ENCODE measurements at places on chromosomes 2 and 18. TPM values are rescaled to one million over a fixed set of nuclear protein-coding genes. Genes with fewer than 3 reads are reported as not detected.

The EGR4 gene
- not detected for total RNA-seq

The ERICH2 gene
- total RNA-seq = 5.2 TPM

The ALPI gene
- total RNA-seq = not detected

The NETO1 gene
- not detected for total RNA-seq

The STK17B gene
- 19.3 TPM for total RNA-seq

The BIRC6 gene
- total RNA-seq = 76.4 TPM

The HNMT gene
- 67.5 TPM for total RNA-seq

The IL1A gene
- total RNA-seq = 2.5 TPM

DNA sequence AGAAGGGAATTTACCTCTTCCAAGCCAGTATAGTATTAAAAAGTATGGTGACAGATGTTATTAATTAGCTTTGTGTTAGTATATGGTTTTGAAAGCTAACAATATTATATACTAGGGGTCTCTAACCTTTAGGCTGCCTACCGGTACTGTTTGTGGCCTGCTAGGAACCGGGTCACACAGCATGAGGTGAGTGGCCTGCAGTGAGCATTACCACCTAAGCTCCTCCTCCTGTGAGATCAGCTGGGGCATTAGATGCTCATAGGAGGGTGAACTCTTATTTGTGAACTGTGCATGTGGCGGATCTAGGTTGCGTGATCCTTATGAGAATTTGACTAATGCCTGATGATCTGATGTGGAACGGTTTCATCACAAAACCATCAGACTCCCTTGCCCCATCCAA lies 583.4 kb upstream of the CDH2 start:
- DNase-seq = no peak

- DNase-seq = peak; percentile 51
Observed at GRCh38 chr2:114661971-114662939, 219.8 kb downstream of the DPP10 start.

DNA sequence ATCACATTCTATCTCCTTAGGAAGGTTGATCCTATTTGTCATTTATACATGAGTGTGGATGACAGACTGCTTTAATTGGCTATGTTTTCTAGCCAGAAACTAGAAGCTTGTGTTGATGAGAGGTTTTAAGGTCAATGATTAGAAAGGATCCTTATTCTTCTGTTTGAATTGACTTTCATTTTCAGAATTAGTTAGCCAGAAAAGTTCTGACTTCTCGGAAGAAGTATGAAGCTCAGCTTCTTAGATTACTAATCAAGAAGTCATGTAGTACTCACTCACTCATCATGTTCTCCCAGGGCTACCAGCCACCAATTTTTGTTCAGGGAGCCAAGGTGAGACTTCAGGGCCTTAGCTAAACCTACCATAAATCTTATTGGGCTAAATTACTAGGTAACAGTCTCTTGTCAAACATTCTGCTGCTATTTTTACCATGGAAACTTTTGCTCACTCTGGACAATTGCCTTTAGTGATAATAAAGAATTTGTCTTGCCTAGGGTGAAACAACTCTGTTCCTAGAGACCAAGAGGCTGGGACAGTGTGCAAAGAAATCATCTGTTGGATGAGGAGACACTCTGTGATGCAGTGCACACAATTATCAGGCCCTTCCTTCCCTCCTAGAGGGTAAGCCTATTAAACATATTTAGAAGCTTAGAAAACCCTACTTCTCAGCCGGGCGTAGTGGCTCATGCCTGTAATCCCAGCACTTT lies 111.6 kb upstream of the DNMT3A start:
- DNase-seq = no peak

DNA sequence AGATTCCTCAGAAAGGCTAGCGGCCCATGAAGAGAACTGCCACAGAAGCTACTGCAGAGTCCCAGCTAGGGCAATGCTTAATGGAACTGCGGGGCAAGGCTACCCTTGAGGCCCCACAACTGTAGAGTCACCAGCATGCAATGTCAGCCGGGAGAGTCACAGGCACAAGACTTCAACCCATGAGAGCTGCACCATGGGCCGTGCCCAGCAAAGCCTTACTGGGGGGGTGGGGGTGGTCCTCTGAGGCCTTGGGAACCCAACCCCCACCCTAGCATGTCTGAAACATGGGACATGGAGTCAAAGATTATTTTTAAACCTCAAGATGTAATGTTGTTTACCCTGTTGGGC lies 20.2 kb downstream of the DPP4 start:
- peak; percentile 1 for DNase-seq

GRCh38 chr2:74540291-74540690 lies 10.6 kb downstream of the HTRA2 start:
- no peak for DNase-seq

- DNase-seq = peak; percentile 32
Observed at GRCh38 chr2:112582314-112582746, 2.1 kb upstream of the CHCHD5 start.

DNA sequence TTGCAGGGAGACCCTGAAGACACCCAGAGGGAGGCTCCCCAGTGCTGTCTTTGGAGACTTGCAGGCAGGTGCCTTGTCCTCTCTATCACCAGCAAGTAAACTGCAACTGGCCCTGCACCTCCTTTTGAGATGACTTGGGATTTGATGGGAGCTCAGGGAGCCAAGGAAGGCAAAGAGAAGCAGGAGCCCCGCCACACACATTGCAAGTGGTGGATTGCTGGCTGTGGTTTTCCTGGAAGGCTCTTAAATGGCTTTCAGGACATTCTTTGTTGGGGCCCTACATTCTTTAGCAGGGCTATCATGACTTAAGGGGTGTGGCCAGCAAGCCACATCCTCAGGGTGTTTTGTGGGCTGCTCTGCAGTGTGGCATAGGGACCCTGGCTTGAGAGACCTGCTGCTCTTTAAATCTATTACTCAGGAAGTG lies 39.9 kb upstream of the CDC42EP3 start:
- DNase-seq = no peak

DNA sequence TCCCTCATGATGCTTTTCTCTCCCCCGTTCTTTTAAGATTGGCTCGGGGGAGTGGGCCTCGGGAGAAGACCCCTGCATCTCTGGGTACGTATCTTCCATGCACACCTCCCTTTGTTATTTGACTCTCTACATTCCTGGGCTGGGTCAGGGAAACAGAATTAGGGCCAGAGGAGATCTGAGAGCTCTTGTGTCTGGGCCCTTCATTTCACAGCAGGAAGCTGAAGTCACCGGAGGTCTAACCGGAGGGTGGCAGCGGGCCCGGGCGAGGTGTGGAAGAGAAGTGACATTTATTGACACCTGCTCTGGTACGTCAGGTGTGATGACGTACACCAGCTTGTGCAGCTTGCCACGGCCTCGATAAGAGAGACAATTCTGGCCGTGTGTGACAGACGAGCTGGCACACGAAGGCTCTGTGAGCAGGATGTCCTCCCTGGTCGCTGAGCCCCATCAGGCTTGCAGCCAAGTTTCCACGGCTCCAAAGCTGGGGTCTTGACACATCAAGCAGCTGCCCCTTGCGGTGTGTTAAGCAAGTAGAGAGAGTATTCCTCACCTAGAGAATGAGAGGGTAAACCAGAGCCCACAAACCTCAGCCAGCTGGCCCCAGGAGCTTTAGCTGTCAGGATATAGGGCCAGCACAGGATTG lies 30.4 kb downstream of the TOGARAM2 start:
- DNase-seq = peak; percentile 89

GRCh38 chr2:143146815-143147530 lies 17.8 kb downstream of the ARHGAP15 start:
- DNase-seq = no peak

- peak; percentile 91 for DNase-seq
Observed at GRCh38 chr2:74740741-74741431, 86.8 kb downstream of the SEMA4F start.

DNA sequence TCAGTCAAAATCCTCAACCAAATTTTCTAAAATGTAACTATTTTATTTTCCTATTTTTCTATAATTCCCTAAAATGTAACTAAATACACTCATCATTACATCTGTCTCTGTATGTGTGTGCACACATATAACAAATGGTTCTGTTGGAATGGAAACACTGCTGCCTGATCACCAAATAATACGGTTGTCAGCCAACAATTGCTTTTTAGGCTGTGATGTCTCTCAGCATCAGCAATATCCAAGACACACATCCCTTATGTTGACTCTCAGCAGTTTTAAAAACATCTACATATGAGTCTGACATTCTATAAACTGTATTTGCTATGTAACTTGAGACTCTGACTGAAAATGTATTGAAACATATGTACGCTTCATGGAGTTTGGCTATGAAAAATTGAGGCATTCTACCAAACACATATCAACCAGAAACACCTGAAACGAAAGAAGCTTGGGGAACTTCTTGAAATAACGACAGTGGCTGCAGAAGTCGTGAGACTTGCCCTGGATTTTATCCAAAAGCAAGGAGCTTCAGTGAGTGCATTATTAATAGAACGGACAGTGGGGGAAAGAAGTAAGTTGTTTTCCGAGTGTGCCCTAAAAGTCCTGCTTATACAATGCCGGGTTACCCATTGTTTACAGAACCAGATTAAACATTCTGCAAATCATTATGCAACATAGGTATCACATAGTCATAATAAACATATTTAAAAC lies 110.2 kb upstream of the ITGB6 start:
- no peak for DNase-seq

GRCh38 chr2:27860111-27860510 lies 30.1 kb downstream of the RBKS start:
- DNase-seq = no peak

- no peak for DNase-seq
Observed at GRCh38 chr18:21341141-21341540, 99.1 kb downstream of the GREB1L start.

DNA sequence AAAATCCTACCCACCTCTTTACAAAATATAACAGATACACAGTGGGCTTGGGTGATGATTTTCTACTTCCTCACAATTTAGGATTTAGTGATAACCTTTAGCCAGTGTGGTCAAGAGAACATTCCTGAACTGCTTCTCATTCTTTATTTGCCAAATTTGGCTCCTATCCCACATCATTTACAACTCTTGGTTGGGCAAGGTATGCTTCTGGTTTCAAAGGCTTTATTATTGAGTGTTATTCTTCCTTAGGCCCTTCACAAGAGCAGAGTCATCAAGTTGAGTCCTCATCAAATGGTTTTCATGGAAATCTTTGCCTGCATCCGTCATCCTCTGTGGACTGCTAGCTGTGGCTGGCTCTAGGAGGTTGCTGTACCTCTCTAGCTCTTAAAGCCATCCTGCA lies 472.0 kb upstream of the ETAA1 start:
- DNase-seq = no peak

GRCh38 chr2:232501794-232502390 lies 14.3 kb upstream of the ECEL1 start:
- DNase-seq = no peak

- no peak for DNase-seq
Observed at GRCh38 chr2:236570081-236570868, 650 bp downstream of the ACKR3 start.

DNA sequence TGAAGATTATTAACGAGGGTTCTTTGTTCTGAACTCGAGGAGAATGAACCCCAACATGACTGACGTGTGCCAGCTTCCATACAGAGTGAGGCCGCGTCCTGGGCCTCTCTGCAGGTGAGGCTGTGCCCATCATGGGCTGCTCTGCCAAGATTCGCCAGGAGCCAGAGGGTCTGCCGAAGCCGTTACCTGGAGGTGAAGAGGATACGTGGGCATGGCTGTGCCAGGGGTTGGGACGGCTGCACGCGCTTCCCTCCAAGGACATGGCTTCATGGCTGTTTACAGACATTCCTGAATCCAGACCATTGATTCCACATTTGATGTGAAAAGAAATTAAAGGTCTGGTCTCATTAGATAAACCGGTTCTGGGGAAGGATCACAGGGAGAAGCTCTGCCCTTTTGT lies 211.4 kb upstream of the SALL3 start:
- DNase-seq = no peak

DNA sequence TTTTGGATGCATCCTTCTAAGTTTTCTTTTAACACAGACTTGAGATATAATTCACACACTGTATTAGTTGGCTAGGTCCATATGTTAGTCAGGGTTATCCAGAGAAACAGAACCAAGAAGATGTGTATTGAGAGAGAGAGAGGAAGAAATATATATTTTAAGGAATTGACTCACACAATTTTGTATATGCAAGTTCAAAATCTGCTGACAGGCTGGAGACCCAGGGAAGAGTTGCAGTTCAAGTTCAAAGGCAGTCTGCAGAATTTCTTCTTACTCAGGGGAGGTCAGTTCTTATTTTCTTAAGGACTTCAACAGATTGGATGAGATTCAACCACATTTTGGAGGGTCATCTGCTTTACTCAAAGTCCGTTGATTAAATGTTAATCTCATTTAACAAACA lies 23.0 kb upstream of the MRO start:
- DNase-seq = no peak

DNA sequence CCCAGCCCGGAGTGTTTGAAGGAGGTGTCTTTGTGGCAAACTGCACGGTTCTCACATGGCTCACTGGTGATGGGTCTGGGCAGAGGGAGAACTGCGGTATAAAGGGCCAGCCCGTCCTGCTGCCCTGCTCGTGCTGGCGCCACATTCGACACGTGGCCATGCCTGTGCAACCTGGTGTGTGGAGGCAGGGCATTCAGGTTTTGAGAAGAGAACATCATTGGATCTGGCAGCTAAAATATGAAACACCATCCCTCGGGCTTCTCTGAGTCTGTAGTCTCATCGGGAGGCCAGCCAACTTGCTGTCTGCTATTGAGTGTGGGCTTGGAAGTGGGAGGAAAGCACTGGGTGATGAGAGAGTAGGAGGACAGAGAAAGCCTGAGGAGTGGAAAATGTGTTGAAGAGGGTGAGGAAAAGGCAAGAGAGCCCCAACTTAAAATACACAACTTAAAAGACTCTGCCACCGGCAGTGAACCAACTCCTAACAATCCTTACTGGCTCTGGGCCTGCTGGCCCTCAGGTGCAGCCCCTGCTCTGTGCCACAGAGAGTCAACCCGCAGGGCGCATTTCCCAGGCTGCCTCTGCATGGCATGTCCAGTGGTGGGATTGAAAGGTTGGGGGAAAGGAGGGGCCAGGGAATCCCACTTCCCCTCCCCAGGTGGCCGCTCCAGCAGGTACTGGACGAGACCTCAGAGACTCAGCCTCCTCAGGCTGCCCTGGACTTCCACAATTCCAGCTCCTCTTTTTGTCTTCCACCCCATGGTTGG lies 112.7 kb upstream of the DLX2 start:
- DNase-seq = no peak

- peak; percentile 84 for DNase-seq
Observed at GRCh38 chr2:224909885-224910573, 132.2 kb downstream of the DOCK10 start.
